Bronchial epithelial cell (primary cell): ENCODE measurements at places on chromosomes 4 and X. TPM values are rescaled to one million over a fixed set of nuclear protein-coding genes. Genes with fewer than 3 reads are reported as not detected.
A peak's percentile ranks its signal among the peaks of the same experiment; 100 is the strongest.

- DNase-seq = no peak
These were observed 473.4 kb upstream of the CPEB2 start for GRCh38 chr4:14528918-14529317.

- peak; percentile 24 for DNase-seq
These were observed 642.8 kb upstream of the DIPK2B start for GRCh38 chrX:45843518-45843917.

The PDCL2 gene
- total RNA-seq = not detected in 2 replicates

The ANKRD17 gene
- total RNA-seq = 41.9 and 45.6 TPM in 2 replicates

GRCh38 chrX:67673741-67674274 is 130.0 kb downstream of the AR start:
- peak; percentile 54 for DNase-seq

The TKTL1 gene
- total RNA-seq = not detected in 2 replicates

The GPR34 gene
- total RNA-seq = not detected in 2 replicates

The ASB12 gene
- total RNA-seq = not detected in 2 replicates

DNA sequence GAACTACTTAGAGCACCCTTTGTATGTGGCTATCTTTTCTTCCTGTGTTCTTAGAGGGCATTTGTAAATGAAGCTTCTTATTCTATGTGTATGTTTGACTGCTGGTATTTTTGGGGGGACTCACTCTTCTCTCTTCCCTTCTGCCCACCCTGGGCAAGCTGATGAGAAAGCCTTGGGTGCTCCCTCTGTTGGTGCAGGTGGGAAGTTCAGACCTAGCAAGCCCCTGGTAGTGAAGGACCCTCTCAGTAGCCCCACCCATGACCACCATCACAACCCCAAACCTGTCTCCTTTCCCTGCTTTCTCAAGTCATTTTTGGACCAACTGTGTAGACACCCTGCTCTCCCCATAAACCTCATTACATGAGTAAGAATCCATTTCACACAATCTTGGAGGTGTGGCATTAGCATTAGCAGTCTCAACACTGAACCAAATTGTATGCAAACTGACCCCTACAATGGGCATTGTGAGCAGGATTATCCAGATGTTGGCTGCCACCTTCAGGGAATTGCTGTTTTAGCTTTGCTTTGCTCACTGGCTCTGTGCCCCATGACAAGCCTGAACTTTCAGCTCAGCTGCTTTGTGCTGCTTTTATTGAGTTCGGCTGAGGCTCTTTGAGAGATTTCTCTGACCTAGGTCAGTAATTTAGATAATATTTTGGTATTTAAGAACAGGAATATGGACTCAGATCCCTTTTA is 27.9 kb downstream of the TRIM61 start:
- DNase-seq = no peak

DNA sequence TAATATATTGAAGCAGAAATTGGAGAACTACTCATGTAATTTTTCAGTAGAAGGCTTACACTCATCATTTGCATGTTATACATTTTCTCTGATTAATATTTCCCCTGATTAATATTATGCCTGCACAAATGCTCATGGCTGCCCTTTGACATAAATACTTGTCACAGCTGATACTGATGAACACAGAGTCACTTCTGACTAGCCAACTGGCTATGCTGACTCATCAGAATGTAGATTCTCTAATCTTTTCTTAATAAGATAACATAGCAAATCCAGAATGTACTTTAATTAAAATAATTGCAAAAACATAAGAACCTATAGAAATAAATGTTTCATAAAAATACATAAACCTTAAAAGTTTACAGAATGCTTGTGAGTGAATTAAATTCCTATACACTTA is 52.4 kb upstream of the C4orf54 start:
- peak; percentile 59 for DNase-seq

The RAB40A gene
- total RNA-seq = under 0.01 and 0.13 TPM in 2 replicates

- peak; percentile 39 for DNase-seq
These were observed 654.9 kb upstream of the HTR2C start for GRCh38 chrX:113929004-113929403.

- peak; percentile 76 for DNase-seq
These were observed 68.2 kb downstream of the USP9X start for GRCh38 chrX:41153448-41153847.

DNA sequence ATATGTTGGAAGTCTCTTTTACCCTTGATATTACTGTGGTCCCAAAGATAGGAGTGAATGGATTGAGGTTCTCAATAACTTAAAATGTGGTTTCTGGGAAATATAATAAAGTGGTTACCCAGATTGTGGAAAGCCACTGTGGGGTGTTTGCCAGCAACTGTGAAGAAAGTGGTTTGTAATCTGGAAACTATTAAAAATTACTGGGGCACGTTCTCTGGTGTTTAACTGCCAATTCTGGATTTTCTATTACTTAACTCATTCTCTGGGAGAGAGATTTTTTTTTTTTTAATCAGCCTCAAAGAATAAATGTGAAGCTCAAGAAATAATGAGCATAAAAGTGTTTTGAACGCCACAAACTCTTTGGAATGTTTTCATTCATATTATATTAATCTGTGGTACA is 4.9 kb upstream of the CXCL6 start:
- DNase-seq = no peak

The ATOH1 gene
- total RNA-seq = not detected in 2 replicates

DNA sequence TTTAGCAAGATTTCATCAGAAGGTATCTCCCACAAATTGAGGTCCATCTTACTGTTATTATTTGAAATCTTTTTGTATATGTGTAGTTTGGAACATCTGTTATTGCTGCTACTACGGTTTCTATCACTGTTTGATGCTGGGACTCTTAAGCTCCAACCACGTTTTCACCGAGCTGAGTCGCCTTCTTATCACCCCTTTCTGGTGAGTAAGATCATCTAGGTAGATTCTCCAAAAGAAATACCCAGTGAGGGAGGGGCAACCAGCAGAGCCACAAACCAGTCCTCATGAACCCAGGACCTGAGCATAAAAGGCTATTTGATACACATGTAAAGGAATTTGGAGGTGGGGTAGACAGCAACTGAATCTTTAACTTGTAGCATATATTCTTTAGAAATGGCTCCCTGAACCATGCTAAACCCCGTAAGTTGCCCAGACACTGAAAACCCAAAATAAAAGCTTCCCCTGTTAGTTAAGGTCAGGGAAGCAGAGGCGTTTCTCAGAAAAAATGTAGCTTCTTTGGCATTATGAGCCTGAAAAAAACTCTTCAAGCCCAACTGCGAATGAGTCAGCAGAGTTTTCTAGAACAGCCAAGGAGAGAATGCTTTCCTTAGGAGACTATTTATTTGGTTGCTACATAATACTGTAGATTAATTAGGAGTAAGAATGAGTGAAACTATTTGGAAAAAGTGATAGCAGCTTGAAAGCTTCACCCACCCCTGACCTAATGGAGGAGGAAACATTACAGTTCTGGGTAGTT is 53.8 kb upstream of the ATXN3L start:
- peak; percentile 68 for DNase-seq

The PAGE2 gene
- total RNA-seq = not detected in 2 replicates

DNA sequence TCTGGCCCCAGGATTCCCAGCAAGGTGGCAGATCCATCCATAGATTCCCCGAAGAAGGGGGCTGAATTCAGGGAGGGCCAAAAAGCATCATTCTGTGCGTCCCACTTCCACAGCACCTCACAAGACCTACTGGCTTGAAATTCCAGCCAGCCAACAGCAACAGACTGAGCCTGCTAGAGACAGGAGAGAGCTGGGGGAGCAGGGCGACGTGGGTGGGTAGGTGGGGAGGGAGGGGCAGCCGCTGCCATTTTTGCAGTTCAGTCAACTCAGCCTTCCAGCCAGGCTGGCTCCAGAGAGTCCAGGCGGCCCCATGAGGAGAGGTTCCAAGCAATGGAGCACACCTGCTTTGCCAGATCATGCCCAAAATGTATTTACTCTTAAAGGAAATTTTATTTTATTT is 117.6 kb upstream of the DCAF12L1 start:
- DNase-seq = no peak

DNA sequence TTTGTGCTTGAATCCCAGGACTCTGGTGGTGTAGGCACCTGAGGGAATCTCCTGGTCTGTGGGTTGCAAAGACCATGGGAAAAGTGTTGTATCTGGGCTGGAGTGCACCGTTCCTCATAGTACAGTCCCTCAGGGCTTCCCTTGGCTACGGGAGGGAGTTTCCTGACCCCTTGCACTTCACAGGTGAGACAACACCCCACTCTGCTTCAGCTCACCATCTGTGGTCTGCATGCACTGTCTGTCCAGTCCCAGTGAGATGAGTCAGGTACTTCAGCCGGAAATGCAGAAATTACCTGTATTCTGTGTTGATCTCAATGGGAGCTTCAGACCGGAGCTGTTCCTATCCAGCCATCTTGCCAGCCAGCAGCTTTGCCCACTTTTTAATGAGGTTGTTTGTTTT is 353.0 kb upstream of the IRS4 start:
- DNase-seq = no peak

The RHOXF2B gene
- total RNA-seq = not detected in 2 replicates

The LDB2 gene
- total RNA-seq = not detected in 2 replicates

GRCh38 chr4:88533937-88534750 is 10.6 kb upstream of the PYURF start:
- peak; percentile 98 for DNase-seq

The SPANXN3 gene
- not detected in 2 replicates for total RNA-seq

DNA sequence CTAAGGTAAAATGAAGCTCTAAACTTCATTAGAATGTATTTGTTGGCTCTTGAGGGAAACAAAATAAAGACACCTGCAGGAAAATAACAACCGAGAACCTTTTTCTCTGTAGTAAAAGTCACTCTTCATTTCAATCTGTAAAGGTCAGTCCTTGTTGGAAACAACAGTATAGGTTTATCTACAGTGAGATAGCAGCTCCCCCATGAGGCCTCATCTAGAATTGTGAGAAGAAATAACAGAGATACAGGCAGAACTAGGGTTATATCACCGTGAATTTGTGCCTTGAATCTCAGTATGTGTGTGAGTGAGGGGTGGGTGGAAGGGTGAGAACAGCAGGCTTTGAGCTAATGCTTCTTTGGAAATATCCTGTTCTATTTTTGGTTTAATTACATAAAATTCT is 107.8 kb upstream of the FMR1 start:
- peak; percentile 3 for DNase-seq

GRCh38 chr4:125735102-125735501 is 420.3 kb downstream of the FAT4 start:
- DNase-seq = peak; percentile 86

DNA sequence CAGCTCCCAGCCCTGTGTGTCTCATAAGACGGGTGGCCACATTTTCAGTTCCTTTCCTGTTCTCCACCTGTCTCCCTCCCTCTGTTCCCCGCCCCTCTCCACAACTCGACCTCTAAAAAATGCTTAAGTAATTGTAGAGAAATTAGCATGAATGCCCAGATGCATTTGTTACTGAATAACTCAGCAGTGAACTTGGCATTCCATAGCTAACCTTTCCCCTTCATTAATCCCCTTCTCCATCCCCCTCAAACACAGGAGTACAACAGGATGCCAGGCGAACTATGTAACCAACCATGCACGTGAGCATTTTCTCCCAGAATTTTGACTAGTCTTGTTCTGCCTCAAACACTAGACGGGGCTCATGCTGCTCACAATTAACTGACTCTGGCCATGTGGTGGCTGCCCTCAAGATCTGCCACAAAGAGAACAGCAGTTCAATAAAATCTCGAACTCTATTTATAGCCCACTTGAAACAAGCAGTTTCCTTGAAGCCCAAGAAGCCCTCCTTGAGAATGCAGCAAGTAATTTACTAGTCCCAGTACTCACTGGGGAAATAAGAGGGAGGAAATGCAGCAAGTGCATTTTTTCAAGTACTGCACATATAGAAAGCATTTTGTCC is 351.2 kb downstream of the ARHGAP24 start:
- DNase-seq = no peak

- peak; percentile 80 for DNase-seq
These were observed 58.5 kb downstream of the ARHGAP10 start for GRCh38 chr4:147790412-147790811.

DNA sequence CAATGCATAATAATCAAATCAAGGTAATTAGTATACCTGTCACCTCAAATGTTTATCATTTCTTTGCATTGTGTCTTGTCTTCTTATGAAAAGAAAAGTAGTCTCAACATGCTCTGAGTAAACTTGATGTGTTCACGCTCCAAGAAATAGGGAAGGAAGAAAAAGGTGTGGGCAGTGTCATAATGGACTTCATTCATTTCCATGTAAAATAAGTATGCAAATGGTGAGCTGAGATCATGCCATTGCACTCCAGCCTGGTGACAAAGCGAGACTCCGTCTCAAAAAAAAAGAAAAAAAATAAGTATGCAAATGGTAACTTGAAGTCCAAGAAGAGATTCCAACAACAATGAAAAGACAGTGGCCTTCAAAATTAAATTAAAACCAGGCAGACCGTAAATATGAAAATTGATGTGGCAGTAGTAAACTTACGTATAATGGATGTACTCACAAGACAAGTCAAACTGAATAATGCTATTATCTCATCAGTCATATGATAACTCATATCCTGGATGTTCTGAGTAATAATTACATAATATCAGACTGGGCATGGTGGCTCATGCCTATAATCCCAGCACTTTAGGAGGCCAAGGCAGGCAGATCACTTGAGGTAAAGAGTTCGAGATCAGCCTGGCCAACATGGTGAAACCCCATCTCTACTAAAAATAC is 6.0 kb upstream of the CWH43 start:
- DNase-seq = peak; percentile 93

DNA sequence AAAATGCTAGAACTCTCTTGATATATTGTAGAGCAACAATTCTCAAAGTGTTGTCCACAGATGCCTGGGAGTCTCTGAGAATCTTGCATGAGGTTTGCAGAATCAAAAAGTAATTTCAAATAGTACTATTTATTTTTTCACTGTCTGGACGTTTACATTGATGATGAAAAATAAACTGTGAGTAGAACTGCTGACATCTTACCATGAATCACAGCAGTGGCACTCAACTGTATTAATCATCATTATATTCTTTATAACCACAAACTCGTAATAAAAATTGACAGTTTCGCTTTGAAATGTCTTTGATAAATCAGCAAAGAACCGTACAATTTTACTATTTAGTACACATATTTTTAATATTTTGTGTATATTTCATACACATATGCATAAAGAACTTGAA is 94.5 kb downstream of the NAF1 start:
- DNase-seq = peak; percentile 65

The CYTL1 gene
- not detected in 2 replicates for total RNA-seq

The UGT2A1 gene
- total RNA-seq = not detected in 2 replicates

DNA sequence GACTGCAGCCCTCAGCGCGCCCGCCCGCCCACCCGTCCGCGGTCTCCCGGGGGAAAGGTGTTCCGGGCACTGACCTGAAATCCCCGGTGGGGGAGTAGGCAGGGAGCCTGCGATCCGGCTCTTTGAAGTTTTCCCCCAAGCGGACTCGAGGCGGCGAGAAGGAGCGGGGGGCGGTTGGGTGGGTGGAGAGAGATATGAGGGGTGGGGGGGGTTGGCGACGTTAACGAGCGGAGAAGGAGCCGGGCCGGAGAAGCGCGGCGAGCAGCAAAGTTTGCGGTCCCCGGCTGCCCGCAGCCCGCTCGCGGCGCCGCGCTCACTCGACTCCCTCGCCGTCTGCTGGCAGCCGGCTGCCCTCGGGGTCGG is 636 bp downstream of the BCOR start:
- DNase-seq = no peak

DNA sequence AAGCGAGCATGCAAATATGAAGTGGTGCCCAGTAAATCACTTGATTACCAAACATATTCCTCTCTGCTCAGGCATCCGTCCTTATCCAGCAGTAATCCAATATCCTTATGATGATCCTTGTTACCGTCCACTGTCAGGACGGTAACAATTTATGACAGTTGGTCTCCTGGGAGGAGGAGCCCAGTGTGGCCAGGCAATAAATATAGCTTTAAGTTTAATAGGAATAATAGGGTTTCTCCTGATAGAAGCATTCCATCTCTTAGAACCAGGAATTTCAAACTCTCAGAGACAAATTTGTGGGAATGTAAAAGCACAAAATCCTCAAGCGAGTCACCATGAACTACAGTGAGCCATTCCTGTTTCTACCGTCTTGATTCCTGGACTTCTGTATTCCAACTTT is 171.2 kb upstream of the IL15 start:
- no peak for DNase-seq
